ENCODE measurements at places on chromosomes 3 and 15.

DNA sequence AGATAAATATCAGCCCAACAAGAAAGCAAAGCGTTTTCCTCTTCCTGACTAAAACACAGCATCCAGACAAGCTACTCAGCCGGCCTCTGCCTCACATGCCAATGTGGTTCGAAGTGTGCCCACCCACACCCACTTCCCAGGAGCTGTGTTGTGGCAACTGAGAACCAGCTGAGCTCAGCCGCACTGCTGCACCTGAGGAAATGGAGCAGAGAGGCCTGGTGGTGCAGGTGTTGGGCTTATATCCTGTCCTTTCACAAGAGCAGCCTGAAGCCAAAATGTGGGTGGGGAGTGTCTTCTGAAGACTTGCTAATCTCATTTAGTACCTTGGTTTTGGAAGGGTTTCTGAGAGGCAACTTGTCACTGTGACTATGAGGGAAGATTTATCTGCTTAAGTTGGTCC lies 23.0 kb upstream of the RETNLB start:
- no peaks in the 10 kb centered on the region for H3K36me3 ChIP-seq
- H3K4me3 ChIP-seq: no peak overlapping the region
- peaks cover 17% of the 10 kb centered on the region for H3K4me1 ChIP-seq
- H3K27me3 ChIP-seq: no peaks in the 10 kb centered on the region

DNA sequence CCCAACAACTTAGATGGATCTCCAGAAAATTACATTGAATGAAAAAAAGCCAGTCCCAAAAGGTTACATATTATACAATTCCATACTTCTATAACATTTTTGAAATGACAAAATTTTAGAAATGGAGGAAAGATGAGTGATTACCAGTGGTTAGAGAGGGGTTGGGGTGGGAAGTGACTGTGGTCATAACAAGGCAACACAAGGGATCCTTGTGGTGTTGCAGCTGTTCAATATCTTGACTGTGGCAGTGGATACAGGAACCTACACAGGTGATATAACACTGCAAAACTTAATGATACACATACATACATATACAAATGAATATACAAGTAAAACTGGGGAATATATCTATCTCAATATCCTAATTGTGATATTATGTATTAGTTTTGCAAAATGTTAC lies 9.6 kb downstream of the GOLGB1 start:
- no peak overlapping the region for H3K4me3 ChIP-seq
- H3K4me1 ChIP-seq: no peaks in the 10 kb centered on the region
- H3K27me3 ChIP-seq: no peaks in the 10 kb centered on the region

DNA sequence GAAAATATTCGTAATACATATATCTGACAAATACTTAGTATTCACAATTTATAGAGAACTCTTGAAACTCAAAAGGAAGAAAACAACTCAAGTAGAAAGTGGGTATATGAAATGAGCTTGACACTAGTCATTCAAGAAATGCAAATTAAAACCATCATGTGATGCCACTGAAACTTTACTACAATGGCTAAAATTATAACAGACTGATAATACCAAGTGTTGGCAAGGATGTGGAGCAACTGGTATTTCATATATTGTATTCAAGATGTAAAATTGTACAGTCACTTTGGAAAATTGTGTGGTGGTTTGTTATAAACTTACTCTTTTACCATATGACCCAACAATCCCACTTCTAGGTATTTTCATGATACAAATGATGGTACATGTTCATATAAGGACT lies 68.7 kb upstream of the AGTR1 start:
- no peaks in the 10 kb centered on the region for H3K27me3 ChIP-seq
- no peaks in the 10 kb centered on the region for H3K36me3 ChIP-seq
- DNase-seq: no peak
- no peaks in the 10 kb centered on the region for H3K4me1 ChIP-seq

DNA sequence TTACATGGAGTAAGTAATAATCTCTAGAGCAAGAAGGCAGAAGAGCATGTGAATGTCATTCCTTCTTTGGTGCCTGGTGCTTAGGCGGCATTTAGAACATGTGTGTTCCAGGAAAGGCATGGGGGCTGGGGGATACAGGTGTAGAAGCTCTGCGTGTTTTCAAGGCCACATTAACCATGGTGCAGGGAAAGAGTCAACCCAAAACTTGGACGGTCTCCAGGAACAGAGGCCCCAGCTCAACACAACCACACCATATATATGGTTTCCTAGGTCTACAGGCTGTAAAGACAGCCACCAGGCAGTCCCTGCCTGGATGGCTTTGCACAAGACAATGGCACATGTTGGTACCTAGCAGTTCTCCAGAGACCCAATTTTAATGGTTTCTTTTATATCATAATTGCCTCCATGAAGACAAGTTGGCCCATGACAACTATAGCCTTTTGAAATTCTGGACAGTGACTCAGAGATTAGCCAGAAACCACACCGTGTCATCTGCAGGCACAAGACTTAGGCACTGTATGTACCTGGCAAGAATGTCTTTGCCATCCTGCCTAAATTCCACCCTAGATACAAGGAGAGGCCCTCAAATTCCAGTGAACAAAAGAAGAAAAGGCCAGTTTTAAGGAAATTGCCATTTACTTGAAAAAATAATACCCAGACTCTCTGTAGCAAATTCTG lies 25.0 kb upstream of the DGKG start:
- no peak for DNase-seq
- no peaks in the 10 kb centered on the region for H3K4me1 ChIP-seq
- H3K27me3 ChIP-seq: no peaks in the 10 kb centered on the region
- H3K27ac ChIP-seq: no peak overlapping the region
- no peak overlapping the region for H3K4me3 ChIP-seq
- no peaks in the 10 kb centered on the region for H3K36me3 ChIP-seq

- no peak overlapping the region for H3K27ac ChIP-seq
- H3K4me3 ChIP-seq: no peak overlapping the region
- DNase-seq: no peak
- no peaks in the 10 kb centered on the region for H3K27me3 ChIP-seq
- H3K4me1 ChIP-seq: peaks cover 5% of the 10 kb centered on the region
Observed at GRCh38 chr15:96037584-96037983, 292.9 kb upstream of the NR2F2 start.

Data from T-cell (primary cell).